ENCODE measurements at places on chromosomes 7 and 10.

GRCh38 chr7:85237721-85238120 lies 50.9 kb upstream of the SEMA3D start:
- no peak for DNase-seq

- no peak for DNase-seq
Measured at GRCh38 chr10:117444497-117445040, 69.3 kb upstream of the PDZD8 start.

DNA sequence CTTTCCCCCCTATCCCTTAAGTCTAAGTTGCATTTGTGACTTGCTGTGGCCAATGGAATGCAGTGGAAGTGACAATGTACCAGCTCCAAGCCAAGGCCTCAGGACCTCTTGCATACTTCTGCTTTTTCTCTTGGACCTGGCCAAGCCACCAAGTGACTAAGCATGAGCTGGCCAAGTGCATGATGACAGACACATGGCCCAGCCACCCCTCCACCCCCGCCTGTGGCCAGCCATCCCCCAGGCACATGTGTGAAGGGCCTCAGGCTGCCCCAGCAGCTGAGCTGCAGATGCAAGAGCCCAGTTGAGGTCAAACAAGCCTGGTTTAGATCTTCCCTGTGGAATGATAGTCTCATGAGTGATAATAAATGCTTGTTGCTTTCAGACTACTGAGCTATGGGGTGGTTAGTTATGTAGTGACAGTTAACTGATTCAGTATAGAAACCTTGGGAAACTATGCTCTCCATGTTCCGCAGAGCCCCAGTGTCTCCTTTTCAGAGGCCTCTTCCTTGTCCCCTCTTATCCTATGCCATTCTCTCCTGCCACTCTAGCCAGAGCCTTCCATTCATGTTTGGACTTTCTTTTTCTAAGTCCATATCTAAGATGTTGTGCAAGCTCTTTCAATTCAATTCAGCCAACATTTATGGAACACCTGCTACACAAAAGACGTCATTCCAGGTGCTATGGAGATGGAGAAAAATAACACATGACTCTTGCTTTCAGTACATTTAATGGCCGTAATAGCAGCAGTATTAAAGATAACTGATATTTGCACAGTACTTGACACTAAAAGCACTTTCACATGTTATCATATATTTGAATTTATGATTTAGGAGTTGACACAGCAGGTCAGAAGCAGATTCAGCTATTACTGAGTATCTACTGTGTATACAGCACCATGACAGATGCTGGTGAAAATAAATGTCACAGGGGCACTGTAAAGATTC lies 55.5 kb upstream of the LOXL4 start:
- no peak for DNase-seq

- no peak for DNase-seq
Measured at GRCh38 chr10:88374392-88375175, 208.5 kb downstream of the RNLS start.

GRCh38 chr7:76296743-76297740 lies 5.4 kb upstream of the HSPB1 start:
- DNase-seq, result no peak

DNA sequence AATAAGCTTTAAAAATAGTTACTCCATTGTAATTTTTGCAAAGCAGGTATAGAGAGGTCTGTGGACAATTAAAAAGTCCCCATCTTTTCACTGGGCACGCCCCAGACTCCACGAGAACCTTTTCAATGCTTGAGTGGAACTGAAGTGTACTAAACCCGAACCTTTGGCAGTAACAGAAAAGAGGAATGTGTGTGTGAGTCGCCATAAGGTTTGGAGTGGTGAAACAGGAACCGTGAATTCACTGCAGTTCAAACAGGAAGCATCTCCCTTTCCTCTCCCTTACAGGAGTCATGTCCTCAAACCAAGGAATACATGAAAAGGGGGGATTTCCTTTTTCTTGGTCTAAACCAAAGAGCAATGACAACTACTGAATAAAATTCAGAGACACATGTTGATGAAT lies 23.2 kb downstream of the NDUFB2 start:
- no peak for DNase-seq

DNA sequence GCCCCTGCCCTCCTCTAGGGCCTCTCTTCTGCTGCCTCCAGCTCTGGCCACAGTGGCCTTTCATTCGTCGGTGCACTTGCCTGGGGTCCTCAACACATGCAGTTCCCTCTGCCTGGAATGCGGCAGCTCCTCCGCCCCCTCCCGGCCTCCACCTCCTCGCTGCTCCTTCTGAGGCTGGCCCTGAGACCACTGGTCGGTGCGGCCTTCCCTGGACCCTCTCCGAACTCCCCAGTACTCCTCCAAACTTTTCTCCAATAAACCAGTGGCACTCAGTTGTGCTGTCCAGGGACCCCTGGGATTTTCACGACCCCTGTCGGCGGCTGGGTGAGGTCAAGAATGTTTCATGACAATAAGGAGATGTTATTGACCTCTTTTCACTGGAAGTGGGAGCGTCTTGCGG lies 53.5 kb downstream of the BMS1 start:
- no peak for DNase-seq

DNA sequence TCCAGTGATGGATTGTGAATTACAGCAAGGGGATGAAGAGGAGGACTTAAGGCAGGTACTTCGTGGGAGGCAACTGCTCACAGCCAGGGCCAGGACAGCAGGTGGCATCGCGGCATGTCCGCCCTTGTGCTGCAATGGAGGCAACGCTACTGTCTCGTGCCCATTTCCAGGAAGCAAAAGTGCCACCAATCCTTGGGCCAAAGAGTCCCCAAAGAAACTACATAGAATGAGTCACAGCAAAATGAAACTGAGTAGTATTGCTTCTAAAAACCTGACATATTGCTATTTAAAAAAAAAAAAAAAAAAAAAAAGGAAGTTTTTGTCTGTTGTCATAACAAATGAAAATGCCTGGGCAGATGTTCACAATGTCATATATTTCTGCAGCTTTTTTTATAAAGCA lies 46.6 kb downstream of the RSU1 start:
- no peak for DNase-seq

- no peak for DNase-seq
Measured at GRCh38 chr7:129875745-129876411, 76.9 kb downstream of the UBE2H start.

GRCh38 chr10:130428936-130429335 lies 292.7 kb downstream of the GLRX3 start:
- no peak for DNase-seq

DNA sequence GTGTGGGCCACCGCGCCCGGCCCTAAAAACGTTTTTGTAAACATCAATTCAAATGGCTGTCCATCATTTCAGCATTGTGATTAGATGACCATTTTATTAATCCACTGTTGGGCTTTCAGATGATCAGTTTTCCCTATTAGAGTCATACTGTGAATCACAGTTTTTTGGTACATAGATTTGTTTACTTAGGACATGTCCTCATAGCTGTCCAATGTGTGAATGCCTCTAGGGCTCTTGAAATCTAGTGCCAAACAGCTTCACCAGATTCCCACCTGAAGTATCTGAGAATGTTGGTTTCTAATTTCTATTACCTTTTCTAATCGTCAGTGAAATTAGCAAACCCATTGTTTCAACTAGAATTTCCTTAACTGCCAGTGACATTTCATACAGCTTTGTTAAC lies 66.8 kb downstream of the UPF2 start:
- DNase-seq, result no peak

- DNase-seq, result no peak
Measured at GRCh38 chr10:121064491-121064890, 213.3 kb downstream of the WDR11 start.

DNA sequence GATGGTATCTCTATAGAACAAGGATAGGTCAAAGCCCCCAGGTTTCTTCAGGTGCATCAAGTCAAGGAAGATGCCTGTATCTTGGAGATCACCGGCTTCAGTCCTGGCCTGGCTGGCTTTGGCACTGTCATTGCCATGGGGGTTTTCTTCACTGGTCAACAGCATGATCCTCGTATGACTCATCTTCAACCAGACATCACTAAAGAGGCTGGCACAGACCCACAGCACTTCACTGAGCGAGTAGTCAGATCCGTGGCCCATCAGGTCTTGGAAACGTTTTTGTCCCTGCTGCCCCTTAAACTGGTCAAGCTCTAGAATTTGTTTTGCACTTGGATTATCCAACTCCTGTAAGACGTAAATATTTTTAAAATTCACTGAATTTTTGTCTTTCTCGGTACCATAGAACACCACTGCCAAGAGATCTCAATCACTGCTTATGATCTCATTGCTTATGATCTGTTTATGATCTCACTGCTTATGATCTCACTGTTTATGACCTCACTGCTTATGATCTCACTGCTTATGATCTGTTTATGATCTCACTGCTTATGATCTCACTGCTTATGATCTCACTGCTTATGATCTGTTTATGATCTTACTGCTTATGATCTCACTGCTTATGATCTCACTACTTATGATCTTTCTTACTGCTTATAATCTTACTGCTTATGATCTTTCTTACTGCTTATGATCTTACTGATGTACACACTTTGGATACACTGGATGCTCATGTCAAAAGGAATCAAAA lies 135.2 kb downstream of the CYP26A1 start:
- no peak for DNase-seq

DNA sequence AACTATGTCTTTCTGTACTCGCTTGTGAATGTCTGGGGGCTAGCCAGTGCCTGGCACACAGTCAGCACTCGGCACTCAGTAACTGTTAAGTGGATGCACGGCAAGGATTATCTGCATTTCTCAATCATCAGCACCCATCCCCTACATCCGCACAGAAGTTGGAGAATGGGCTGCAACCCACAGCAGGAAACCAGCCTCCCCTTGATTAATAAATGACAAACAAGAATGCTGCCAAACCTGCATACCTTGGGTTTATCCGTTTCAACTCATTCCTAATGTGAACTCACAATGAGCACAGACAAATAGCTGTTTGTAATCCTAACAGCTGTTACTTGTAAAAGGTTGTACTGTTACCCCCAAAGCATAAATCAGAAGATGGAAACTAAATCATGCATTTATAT lies 28.9 kb downstream of the PPP1R3C start:
- no peak for DNase-seq

DNA sequence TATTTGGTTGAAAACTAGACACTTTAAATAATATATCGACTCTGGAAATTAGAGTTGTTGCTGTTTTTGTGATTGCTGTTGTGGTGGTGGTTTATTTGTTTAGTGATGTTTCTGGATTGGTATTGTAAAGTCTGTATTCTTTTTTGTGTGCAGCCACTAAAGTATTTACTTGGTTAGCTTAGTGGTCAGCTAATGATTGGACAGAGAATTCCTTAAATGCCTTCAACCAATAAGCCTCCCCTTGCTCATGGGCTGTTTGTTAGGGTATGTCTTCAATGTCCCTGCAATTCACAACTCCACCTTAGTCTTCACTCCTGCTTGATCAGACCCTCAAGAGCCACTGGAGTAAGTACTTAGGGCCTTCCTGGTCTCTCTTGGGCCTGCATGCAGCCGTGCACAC lies 71.0 kb downstream of the PAXIP1 start:
- no peak for DNase-seq

Measured in activated T-cell treated with anti-CD3 and anti-CD28 coated beads, Interleukin-2, amount 50 U/mL, for 1 hour (primary cell).